ENCODE measurements at places on chromosomes 3 and 15.
A peak's percentile ranks its signal among the peaks of the same experiment; 100 is the strongest.

- DNase-seq, result no peak
Observed at GRCh38 chr3:31065765-31066164, 171.3 kb upstream of the GADL1 start.

DNA sequence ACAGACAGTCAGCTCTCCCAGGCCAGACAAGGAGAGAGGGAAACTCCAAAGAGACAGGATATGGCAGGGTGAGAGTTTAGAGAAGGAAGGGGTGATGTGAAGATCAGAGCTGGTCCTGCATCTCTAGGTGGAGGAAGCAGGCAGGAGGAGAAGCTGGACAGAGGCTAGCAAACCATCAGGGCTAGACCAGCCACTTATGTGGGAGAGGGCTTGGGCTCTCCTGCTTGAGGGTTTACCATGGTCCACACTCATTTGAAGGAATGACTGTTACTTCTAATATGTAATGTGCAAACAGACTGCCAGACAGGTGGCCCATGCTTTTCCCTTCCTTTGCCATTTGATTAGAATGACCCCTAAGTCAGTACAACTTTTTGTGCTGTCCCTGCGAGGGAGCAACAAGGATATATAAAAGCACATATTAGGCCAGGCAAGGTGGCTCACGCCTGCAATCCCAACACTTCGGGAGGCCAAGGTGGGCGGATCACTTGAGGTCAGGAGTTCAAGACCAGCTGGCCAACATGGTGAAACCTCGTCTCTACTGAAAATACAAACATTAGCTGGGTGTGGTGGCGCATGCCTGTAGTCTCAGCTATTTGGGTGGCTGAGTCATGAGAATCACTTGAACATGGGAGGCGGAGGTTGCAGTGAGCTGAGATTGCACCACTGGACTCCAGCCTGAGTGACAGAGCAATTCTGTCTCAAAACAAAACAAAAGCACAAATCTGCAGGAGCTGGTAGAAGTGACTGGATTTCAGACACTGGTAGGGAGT is 41.0 kb upstream of the MANF start:
- no peak for DNase-seq

DNA sequence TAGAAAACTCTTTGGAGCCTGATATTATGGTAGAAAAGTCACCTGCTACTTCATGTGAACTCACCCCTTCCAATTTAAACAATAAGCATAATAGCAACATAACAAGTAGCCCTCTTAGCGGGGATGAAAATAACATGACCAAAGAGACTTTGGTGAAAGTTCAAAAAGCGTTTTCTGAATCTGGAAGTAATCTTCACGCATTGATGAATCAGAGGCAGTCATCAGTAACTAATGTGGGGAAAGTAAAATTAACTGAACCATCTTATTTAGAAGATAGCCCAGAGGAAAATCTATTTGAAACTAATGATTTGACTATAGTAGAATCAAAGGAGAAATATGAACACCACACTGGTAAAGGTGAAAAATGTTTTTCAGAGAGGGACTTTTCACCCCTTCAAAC is 5.1 kb upstream of the SCG5 start:
- DNase-seq, result no peak

DNA sequence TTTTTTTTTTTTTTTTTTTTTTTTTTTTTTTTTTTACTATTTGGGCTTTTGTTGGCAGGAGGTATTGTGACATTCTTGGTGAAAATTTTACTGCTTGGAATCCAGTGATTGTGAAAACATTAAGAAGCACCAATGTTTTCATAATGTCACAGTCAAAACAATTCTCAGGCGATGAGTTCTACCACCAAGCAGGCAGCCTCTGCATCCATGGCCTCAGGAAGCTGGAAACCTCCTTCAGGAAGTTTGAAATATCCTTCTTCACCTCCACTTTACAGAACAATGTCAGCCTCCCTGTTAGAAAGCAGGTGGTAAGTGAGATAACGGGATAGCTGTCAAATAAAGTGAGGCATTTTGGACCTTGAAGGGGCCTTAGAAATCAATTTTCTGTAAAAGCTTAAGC is 98.3 kb downstream of the MEX3B start:
- no peak for DNase-seq

DNA sequence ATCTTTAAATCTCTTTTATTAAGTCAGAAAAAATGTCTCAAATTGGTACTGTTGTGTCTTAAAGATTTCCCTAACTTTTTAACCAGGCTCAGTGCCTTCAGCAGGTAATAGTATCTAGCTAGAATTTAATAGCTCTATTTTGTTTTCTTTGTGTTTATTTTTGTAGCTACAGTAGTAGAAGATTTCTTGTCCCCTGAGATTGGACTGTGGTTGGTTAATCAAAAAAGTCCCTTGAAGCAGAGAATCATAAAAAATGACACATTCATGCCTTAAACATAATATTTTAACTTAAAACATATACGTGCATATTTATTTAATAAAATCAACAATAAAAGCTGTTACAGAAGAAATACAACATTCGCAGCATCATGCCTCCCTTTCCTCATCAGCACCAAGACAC is 102.8 kb downstream of the EEFSEC start:
- DNase-seq, result no peak

DNA sequence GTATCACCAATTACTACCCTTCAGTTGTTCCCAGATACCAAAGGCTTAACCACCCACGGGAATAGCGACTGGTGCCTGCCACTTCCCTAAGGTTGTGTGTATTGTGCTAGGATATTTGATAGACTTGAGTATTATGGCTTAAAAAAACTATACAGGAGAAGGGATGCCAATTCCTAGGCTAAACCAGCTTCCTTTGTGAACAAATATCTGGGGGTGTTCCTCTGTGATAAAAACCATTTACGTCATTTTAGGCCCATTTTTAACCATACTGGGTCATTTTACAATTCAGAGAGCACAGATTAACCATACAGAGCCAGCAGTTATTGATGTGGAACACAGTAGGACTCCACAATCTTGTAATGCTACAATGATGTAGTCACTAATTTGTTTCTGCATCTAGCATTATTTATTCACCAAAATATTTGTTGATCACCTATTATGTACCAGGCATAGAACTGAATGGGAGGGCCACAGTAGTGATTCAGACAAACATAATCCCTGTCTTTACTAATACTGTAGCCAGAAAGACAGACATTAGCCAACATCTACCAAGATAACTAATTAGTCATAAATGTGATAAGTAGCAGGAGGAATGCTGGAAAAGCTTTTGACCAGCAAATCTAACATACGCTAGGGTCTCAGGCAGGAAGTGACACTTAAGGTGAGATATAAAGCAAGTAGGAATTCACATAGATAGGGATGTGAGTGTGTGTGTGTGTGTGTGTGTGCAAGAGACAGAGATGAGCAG is 184.8 kb downstream of the MECOM start:
- DNase-seq, result no peak

DNA sequence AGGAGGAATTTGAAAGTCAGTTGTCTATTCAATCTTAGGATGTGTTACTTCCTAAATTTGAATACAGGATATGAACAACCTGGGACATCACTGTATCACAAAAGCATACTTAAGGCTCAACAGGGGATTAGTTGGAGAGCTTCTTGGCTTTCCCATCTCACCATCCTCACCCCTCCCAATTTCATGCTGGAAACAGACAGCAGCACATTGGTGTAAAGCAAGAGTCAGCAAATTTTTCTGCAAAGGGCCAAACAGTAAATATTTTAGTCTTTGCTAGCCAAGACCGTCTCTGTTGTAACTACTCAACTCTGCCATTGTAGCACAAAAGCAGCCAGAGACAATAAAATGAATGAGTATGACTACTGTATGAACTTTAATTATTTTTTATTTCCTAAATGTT is 94.9 kb downstream of the ERC2 start:
- DNase-seq, result no peak

DNA sequence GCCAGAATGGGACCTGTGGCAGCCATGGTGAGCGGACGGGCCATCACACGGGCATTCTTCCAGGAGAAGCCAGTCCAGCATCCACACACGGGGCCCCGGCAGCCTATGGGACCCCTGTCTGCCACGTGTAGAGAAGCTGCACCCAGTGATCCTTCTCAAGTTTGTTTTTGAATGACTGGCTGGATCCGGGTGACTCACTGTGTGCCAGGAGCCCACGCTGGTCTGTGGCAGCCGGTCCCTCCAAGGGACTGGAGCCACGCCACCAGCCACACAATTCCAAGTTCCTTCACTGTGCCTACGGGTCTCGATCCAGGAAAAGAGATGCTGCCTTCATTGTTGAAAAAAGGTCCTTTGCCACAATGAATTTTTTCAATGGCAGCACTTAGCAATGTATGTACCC is 58.1 kb downstream of the ATP10A start:
- DNase-seq, result no peak

GRCh38 chr3:43063114-43063513 is 42.8 kb downstream of the POMGNT2 start:
- DNase-seq, result no peak

DNA sequence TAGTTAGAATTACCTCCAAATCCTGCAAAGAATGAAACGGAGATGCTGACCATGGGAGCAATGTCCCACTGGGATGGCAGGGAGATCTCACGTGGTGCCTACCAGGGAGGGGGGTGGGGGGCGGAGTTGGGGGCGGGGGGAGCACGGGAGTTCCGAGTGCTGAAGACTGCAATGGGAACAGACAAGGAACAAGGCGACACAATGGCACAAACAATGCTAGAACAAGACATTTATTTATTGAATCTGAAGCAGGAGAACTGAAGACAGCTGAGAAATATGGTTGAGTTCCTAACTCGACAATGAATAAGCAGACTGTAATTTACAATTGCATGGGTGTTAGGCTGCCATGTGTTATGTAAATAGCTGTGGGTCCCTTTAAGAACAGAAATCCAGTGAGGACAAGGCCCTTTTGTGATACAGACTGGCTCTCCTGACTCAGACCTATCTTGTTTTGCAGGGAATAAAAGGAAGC is 91.2 kb downstream of the AQP9 start:
- DNase-seq, result no peak

DNA sequence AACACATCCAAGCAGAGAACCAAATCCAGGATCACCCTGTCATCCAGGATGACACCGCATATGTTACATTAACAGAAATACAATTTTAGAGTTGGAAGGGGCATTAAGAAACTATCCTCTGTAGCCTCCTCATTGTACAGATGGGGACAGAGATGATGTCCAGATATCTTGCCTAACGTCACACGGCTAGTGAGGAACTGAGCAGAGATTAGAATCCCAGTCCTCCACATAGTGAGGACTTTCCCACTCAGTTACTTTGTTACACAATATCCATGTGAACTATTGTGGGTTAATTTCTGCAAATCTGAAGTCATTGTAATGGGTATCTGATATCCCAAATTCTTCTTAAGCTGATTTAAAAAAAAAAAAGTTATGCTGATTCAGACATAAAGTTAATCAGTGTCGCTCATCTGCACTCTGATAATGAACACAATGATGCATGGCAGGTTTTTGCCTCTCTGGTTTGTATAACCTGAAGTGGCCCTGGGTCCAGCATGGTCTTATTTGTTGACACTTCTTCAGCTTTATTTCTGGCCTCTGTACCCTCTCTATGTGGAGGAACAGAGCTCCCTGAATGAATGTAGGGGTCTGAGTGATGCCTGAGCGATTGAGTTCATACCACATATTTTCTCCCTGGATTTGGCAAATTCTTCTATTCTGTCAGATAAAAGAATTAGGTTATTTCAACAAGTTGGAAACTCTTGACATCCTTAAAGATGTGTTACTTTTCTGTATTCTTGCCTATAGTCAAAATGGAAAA is 76.0 kb upstream of the LIMD1 start:
- DNase-seq, result no peak

DNA sequence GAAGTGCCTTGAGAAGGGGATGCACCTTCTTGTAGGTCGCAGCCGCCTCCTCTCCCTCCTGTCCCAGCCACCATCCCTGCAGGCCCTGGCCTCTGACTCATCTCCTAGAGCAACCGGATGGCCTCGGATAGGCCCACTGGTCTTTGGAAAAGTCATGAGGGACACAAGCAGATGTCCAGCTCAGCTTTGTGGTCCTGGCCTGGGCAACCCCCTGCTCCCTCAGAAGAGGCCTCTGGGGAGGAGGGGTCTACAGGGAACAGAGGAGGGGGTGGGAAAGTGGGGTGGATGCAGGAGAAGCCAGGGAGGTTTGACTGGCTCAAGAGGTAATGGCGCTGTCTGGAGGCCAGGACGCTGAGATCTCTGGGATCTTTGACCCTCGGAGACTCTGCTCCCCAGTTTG is 259.2 kb upstream of the TLE3 start:
- DNase-seq, result peak; percentile 6

- peak; percentile 33 for DNase-seq
Observed at GRCh38 chr3:152193673-152194267, 75.0 kb upstream of the MBNL1 start.

GRCh38 chr15:88828791-88829190 is 25.6 kb downstream of the ACAN start:
- DNase-seq, result no peak

DNA sequence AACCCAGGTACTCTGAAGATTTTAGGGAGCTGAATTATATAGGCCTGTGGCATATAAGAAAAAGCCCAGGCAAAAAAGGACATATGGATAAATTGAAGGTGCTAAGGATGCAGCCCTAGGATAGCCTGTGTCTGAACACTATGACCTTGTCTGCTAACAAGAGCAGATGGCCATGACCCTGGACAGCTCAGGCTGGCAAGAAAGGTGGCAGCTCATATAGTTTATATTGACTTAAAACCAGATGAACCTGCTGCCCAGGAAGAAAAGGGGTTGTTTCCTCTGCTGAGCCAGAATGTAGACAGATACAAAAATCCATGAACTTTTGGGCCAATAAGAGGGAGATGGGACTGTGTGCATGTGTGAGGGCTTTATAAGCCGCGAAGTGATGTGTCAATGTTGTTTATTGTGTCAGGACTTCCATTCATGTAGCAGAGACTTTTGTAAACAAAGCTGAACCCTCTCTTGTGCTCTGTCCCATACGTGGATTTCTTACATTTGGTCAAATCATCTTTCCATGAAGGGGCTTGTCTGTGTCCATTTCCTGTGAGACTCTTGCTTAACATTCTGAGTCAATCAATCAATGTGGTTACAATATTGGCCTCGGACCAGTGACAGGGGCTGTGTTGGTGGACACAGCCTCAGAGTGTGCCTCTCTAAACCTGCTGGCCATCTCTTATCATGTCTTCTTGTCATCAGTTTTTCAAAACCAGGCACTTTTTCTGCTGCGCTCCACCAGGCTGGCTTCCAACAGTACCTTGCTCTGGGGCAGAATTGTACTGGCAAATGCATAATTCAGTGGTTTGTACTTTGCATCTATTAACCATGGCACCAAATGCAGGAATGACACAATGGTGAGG is 321.2 kb downstream of the WDR72 start:
- no peak for DNase-seq

GRCh38 chr15:88375234-88375927 is 91.8 kb downstream of the MRPL46 start:
- no peak for DNase-seq

- no peak for DNase-seq
Observed at GRCh38 chr15:98773616-98774015, 125.3 kb downstream of the IGF1R start.
